ENCODE measurements at places on chromosomes 3 and 15. TPM values are rescaled to one million over a fixed set of nuclear protein-coding genes. Genes with fewer than 3 reads are reported as not detected.

GRCh38 chr15:27119695-27120266, 148.8 kb downstream of the GABRG3 start:
- DNase-seq = no peak

CYP19A1 gene
- 29.0 TPM for polyA plus RNA-seq

DNA sequence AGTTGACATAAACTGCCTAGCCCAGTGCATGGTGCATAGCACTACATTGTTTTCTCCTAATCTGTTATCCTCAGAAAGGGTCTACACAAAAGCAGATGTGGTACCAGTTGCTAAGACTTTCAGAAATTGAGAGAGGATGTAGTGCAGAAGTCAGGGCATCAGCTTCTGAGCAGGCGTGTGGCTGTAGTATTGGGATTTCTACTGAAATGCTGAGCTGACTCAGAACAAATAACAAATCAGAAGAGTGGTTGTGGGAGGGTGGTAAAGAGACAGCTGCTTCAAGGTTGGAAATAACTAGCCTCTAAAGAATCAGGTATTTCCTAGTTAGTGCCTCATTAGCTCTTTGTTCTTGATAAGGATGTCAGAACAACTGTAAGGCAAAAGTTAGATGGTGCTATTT, 161.3 kb downstream of the AKAP13 start:
- no peak for DNase-seq

ZBED2 gene
- polyA plus RNA-seq = 2.0 TPM

DNA sequence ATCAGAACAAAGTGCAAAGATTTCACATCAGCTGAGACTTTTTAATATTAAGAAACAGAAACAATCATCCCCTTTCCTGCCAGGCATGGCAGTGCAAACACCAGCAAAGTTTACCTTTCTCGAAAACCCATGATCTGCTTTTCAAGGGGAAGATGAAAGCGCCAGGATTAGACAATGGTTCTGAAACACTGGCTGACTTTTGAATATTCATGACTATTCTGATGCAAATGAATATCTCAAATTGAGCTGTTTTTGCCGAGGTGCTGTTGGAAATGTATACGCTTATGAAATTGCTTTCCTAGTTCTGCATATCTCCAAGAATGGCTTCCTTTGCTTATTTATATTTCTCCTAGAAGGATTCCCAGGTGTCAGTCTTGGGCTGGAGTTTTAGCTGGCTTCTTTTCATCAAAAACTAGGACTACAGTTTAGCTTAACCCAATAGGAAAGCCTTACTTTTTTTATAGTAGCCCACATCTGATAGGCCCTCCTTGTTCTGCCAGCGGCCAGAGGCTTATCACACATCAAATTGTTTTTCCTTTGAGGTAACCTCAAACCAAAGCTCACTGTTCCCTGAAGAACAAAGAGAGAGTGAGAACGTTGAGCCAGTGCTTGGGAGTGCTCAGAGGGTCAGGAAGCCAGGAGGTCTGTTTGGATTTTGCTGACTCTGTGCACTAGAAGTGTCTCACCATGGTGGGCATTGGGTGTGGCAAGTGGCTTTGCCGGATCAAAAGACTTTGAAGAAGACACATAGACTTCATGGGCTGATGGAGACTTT, 74.0 kb upstream of the PLCL2 start:
- DNase-seq = no peak

DNA sequence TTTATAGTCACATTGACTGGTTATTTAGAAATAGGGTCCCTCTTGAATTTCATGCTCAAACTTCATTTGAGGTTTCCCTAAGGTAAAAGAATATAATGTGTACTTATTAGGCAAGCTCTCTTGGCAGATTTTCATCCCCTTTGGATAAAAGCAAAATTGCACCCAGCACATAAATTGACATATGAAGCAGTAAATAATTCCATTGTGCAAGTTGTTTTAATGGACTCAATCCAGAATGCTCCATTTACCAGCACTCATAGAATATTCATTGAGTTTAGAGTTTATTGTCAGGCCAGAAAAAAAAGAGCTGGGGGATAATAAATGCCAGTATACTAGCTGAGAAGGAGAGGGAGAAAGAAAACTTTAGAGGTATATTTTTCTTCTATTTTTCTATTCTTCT, 136.8 kb downstream of the TPRG1 start:
- no peak for DNase-seq

ROBO2 gene
- polyA plus RNA-seq = 16.1 TPM

DNA sequence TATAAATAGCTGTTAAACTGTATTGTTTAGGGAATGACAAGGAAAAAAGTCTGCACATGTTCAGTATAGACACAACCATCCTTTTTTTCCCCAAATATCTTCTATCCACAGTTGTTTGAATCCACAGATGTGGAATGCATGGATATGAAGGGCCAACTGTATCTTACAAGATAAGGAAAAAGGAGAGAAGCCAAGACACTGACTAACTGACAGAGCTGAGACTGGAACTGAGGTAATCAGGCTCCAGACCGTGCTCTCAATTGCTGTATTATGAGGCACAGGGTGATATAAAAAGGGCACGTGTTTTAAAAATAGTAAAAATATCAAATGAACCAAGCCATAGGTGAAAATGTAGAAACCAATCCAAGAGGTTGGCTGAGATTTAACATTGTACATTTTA, 49.0 kb downstream of the DHX36 start:
- no peak for DNase-seq

DNA sequence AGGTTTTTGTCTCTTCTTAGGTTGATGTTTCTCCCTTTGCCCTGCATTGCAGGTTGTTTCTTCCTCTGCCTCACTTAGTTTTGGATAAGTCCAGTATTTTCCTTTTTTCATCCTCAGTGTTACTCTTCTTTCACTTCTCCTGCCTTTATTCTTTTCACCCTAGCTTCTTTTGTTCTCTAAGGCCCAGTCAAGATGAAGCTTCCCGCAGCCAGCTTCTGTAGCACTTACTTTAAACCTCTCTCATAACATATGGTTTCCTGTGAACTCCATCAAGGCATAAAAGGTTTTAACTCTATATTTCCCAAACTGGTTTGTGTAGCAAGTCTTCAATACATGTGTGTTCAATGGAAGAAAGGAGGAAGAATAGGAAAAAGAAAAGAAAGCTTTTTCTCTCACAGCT, 54.1 kb downstream of the TP63 start:
- no peak for DNase-seq

DNA sequence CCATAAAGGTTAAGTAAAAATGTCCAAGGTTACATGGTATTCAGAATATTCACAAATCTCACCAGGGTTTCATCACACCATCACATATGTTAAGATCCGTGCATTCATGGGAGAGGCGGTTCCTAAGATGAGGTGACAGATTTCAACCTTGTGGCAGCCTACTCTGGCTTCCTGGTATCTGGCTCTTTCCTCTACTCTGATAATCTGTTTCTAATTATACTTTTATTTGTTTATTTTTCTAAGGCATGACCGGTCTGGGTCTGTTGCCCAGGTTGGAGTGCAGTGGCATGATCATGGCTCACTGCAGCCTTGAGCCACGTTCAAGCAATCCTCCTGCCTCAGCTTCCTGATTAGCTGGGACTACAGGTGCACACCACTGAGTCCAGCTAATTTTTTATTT, 34.4 kb downstream of the RAF1 start:
- DNase-seq = no peak

RASGRF1 gene
- polyA plus RNA-seq = 3.3 TPM

ALS2CL gene
- 4.4 TPM for polyA plus RNA-seq

DNA sequence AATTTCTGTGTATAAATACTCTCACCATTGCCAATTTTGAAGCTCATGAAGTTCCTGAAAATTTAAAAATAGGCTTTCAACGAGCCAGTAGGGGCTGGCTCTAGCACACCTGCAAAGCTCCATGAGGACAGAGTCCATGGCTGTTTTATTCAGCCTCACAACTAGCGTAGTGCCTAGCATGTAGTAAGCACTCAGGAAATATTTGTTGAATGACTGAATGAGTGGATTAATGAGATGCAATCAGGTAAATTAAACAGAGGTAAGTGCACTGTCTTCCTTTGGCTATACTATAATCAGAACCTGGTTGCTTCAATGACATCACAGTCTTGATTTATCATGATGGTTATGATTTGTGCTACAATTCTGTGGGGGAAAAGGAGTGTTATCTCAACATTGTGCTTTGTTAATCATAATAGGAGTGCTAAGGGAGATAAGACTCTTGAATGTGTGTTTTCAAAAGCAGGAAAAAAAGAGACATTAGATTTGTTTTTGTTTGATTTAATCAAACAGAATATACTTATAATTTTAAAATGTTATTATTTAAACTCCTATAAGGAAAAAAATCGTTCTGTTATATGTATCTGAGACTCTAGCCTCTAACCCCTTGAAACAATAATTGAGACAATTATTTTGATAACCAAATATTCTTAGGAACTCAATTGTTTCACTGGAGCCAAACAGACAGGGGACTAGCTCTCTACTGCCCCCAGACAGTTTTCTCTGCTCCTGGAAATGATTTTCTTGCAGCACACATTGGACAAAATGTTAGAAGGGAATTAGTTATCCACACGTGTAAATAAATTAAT, 171.7 kb upstream of the ATP11B start:
- DNase-seq = no peak

GRCh38 chr3:172222478-172223071, 183.2 kb downstream of the FNDC3B start:
- DNase-seq = no peak

- DNase-seq = no peak
Measured at GRCh38 chr15:84714821-84715220, 1.1 kb downstream of the SEC11A start.

- DNase-seq = peak; percentile 31
Measured at GRCh38 chr3:80733522-80734176, 965.9 kb upstream of the ROBO1 start.

DNA sequence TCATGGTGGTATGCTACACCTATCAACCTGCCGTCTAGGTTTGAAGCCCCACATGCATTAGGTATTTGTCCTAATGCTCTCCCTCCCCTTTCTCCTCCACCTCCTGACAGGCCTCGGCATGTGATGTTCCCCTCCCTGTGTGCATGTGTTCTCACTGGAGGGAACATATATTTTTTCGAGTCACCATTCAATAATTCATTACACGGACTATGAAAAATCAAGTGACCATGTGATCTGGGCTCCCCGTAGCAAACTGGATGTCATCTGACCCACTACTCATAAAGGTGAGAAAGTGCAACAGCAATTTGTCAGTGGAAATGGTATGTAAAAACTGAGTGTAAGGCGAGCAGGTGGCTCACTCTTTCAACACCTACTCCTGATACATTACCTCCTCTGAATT, 224.3 kb upstream of the RASGRP1 start:
- DNase-seq = no peak

TRIM42 gene
- polyA plus RNA-seq = 39.8 TPM
